ENCODE measurements at places on chromosomes 7 and 10. TPM values are rescaled to one million over a fixed set of nuclear protein-coding genes. Genes with fewer than 3 reads are reported as not detected.

The HOXA6 gene
- 7.5 TPM for total RNA-seq

The SPDYE1 gene
- total RNA-seq, result not detected

DNA sequence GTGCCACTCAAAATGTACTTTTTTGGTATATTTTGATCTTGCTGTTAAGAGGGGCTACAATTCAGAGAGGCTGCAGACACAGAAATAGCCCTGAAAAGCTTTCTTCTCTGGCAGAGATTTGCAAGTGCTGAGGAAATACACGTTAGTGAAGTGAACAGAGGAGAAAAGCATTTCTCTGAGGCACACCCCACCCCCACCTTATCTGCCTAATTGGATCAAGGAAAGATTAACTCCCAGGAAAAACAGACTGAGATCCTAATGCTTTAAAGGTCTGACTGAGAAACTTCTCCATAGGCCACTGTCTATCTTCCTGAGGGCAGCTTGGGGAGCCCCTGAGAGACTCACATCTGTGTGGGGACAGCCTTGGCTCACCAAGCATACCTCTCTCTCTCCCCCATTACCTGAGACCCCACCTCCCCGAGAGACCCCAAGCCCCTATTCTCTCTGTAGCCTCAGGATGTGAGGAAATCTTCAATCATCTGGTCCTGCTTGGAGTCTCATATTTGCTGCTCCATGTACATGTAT, 14.8 kb upstream of the AKR1C3 start:
- no peak for DNase-seq

- no peak for DNase-seq
These were observed 32.7 kb upstream of the PURB start for GRCh38 chr7:44918029-44918428.

- DNase-seq, result no peak
These were observed 1130.9 kb upstream of the CELF2 start for GRCh38 chr10:9886772-9887171.

All from prostate gland (tissue), 2 donors.